Spleen (tissue), 13 donors: ENCODE measurements at places on chromosomes 6 and 20.

DNA sequence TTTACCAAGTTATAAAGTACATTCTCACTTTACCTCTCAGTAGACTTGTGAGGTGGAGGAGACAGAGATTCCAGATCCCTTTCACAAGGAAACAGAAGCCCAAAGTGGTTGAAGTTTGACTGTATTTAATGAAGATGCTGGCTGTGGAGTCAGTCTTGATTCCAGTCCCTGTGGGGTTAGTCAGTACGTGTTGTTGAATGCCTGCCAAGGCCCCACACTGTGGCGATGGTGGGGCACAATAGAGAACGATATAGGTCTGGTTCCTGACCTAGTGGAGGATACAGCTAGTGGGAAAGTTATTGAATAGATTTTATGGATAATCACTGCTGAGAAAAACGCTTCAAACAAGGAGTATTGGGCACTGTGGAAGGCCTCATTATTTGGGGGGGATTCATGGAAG lies 71.4 kb downstream of the LRRC1 start:
- DNase-seq: no peak

- no peak for DNase-seq
Measured at GRCh38 chr6:56753811-56754210, 111.1 kb upstream of the DST start.

DNA sequence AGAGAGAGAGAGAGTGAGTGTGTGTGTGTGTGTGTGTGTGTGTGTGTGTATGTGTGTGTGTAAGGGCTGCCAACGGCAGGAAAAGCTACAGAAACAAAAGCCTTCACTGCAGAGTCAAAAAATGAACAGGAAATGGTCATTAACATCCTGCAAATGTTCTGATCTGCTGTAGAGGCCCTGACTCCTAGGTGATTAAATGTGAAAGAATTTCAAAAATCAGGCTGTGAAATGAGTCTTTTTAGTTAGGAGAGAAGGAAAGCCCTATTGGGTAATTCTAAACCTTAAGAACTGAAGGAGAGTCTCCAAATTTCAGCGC lies 166.5 kb upstream of the MYLIP start:
- no peak for DNase-seq

GRCh38 chr20:40798066-40798465 lies 109.0 kb upstream of the MAFB start:
- DNase-seq: no peak

- DNase-seq: no peak
Measured at GRCh38 chr6:5516036-5516435, 254.7 kb downstream of the FARS2 start.

DNA sequence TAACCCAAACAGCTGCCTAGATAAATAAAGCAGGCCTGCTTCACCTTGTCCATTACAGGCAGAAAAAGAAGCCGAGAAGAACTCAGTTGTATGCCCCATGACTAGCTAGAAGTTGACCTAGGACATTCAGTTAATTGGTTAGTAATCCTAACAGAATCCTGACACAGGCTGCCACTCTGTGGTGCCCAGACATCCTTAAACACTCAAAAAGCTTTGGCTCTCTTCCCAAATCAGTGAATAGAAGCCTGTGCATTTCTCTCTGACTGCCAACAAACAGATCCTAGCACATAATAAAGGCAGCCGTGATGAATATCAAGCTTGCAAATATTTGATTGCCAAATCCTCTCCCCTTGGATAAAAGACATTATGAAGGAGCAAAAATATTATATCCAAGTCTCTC lies 519.1 kb upstream of the EYS start:
- no peak for DNase-seq

- DNase-seq: no peak
Measured at GRCh38 chr6:159112714-159113113, 56.5 kb upstream of the FNDC1 start.

GRCh38 chr6:142035890-142036289 lies 96.8 kb upstream of the GJE1 start:
- no peak for DNase-seq

DNA sequence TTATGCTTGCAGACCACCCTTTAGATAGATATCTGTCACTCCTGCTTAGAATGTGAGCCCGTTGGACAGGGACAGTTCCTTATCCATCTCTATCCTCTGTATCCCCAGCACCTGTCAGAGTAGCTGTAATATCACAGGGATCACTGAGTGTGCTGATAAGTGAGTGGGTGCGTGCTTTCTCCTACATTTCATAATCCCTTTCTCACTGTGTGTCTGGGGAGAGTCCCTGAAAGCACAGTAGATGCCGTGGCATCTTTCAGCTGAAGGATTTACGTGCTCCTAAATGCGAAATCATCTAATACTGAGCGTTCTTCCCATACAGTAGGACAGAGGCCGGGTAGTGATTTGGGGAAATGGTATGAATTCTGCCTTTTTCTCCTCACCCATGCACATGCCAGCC lies 198.9 kb upstream of the SASH1 start:
- no peak for DNase-seq

- DNase-seq: no peak
Measured at GRCh38 chr20:50398821-50399554, 111.2 kb upstream of the PTPN1 start.

GRCh38 chr20:64191002-64191401 lies 26.8 kb downstream of the MYT1 start:
- no peak for DNase-seq

- DNase-seq: no peak
Measured at GRCh38 chr6:20162515-20162914, 49.8 kb downstream of the MBOAT1 start.

- no peak for DNase-seq
Measured at GRCh38 chr20:25695532-25696370, 902 bp downstream of the ZNF337 start.

- no peak for DNase-seq
Measured at GRCh38 chr6:111818539-111819226, 54.6 kb downstream of the FYN start.

DNA sequence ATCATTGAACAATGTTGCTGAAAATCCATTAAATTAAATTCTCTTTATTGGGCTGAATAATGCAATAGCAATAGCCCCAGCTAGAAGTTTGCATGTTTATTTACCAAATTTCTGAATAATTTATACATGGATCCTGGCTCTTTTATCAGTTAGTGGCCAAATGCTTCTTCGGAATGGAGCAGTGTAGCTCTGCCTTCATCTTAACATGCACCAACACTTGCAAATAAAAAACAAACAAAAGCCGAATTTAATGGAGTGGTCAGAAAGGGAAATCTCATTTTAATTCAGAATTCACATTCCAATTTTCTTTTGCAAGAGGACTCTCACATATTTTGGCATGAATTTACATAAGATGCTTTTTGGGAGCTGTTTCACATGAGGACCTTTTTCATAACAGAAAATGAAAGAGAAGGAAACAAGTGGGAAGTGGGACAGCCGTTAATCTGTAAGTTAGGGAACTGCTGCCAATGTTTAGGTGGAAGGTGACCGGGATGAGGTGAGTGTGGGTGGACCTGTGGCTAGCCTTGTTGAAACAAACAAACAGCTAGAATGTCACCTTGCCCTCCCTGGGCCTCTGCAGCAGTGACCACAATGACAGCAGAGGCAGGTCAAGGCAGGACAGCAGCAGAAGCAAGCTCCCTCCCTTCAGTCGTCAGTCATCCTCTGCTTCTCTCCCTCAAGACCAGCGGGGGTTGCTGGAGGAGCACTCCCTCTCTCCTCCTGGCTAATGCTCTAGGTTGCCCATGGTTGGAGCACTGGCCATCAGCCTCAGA lies 73.2 kb downstream of the INSM1 start:
- DNase-seq: no peak

GRCh38 chr20:1463971-1464570 lies 2.6 kb downstream of the NSFL1C start:
- DNase-seq: no peak

DNA sequence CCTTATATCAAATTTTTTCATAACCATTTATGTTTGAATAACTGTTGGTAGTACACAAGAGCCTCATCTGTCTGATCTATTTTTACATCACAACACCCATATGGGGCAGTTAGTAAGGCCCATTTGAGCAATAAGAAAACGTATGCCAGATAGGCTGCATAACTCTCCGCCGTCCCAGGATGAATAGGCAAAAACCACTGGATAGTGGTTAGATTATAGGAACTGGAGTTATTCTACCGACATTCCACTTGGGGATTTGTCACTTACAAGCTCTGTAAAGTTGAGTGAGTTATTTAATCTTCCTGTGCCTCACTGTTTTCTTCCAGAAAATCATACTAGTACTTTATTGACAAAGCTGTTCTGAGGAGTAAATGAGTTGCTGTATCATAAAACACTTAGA lies 881.9 kb downstream of the QKI start:
- no peak for DNase-seq

- DNase-seq: no peak
Measured at GRCh38 chr20:32586291-32586690, 1.2 kb upstream of the NOL4L start.

DNA sequence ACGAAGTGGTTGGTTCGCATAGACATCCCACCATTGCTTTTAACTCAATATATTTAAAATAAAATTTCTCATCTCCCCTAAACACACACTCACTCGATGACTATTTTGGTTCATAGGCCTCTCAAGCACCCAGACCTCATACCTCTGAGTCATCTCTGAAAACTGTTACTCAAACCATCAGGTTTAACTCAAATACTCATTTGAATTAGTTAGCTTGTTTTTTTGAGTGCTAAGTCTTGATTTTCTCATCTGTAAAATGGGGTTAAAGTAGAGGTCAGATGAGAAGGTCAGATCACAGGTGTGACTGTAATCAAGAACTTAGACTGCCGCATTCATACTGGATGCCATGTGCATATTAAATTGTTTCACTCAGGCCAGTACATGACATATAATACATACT lies 243.9 kb upstream of the TENT5A start:
- DNase-seq: no peak

DNA sequence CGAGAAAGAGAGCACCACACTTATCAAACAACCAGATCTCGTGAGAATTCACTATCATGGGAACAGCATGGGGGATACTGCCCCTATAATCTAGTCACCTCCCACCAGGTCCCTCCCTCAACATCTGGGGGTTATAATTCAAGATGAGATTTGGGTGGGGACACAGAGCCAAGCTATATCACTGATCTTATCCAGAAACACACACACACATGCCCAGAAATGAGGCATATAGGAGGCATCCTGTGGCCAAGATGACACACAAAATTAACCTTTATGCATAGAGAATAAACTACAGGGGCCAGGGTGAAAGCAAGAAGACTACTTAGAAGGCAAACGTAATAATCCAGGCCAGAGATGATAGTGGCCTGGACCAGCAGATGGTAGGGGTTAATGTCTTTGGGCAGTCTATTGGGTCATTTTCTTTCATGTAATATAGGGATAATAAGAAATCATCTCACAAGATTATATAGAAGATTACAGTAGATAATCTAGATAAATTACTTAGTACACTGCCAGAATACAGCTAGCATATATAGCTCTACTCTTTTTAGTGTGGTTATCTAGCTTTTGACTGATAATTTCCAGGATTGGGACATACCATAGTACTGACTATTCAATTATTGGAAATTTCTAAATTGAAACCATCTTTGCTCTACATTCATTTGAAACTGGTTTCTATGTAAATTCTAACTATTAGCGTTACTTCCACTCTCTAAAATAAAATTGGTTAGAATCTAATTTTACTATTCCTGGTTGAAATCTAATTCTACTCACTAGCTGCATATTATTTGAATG lies 20.0 kb downstream of the RNF144B start:
- DNase-seq: no peak

DNA sequence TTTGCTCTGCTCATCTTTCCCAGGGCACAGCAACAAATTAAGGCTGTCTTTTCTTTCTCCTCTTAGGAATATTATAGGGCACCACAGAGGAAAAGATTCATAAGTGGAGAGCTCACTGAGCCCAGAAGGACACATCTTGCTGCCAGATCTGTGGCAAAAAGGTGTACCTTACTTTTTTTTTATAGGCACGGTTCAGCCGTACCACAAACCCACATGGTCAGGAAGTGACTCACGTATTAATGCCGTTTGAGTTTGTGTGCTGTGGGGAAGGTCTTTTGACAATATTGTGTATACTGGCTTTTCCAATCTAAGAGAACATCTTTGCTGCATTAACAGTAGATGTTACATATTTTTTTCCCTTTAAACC lies 28.4 kb downstream of the PAQR8 start:
- DNase-seq: no peak

GRCh38 chr6:28443112-28443773 lies at the start of gene ZSCAN23:
ZSCAN23 (minus strand) TSS chr6:28443491; CDS start chr6:28436266, 7,225 bp downstream.
- DNase-seq: peak; percentile 86

DNA sequence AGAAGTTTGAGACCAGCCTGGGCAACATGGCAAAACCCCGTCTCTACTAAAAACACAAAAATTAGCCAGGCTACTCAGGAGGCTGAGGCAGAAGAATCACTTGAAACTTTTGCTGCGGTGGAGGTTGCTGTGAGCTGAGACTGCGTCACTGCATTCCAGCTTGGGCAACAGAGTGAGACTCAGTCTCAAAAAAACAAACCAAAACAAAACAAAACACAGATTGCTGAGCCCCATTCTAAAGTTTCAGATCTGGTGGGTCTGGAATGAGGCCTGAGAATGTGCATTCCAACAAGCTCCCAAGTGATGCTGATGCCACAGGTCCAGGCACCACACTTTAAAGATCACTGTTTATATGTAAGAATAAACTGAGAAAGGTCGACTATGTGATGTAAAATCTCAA lies 24.9 kb upstream of the TMEM14A start:
- no peak for DNase-seq

DNA sequence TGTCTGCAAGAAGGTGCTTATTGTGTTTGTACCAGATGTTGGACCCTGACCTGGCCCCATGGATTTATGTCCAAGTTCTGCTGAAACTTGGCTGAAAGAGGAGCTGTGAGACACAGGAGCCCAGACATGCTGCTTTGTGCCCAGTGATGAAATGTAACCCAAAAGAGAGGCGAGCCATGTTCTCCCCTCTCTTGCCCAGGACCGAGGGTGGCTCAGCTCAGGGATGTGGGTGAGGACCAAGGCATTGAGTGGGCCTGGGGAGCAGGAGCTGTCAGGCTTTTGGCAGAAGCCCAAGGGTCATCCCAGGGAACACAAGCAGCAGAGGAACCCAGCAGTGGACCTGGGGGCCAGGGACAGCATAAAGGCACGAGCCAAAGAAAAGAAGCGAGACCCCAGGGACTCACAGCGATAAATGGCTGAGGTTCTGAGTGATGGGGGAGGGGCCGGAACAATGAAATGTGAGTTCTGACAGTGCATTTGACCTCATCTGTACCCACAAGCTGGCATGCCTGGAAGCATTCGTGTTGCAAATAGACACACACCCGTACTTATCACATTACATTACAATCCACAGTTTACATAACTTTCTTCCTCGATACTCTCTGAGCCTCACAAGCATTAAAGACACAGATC lies 363.4 kb upstream of the JARID2 start:
- no peak for DNase-seq
